ENCODE measurements at places on chromosomes 2 and 18.

DNA sequence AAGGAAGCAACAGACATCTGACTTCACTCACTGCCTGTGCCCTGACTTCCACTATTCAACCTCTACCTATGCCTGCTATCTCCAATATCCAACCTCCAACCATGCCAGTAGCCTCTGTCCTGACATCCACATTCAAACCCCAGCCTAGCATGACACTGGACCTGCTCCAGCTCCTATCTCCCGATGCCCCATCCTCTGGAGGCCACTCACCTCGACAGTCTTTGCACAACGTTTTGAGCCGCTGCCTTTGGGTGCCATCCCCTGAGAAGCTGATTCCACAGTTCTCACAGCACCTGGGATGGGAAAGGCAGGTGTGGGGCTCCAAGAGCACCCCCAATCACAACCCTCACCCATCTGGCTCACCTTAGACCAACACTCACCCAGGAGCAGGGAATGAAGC is 4.9 kb downstream of the MBD1 start:
- DNase-seq, result no peak

DNA sequence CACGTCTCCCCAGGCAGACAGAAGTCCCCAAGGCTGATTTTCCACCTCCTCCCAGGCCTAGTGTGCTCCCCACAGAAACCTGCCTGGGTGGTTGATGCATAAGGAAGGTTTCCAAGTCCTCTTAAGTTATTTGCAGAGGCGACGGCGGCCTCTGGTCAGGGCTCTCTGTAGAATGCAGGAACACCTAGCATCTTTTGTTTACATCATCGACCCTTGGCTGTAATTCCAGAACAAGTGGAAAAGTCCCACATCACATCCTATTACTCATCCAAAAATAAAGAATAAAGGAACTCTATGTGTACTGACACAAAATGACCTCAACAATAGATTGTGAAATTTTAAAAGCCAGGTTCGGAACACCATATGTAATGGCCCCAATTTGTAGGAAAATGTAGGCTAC is 211.1 kb downstream of the ALPK2 start:
- no peak for DNase-seq

DNA sequence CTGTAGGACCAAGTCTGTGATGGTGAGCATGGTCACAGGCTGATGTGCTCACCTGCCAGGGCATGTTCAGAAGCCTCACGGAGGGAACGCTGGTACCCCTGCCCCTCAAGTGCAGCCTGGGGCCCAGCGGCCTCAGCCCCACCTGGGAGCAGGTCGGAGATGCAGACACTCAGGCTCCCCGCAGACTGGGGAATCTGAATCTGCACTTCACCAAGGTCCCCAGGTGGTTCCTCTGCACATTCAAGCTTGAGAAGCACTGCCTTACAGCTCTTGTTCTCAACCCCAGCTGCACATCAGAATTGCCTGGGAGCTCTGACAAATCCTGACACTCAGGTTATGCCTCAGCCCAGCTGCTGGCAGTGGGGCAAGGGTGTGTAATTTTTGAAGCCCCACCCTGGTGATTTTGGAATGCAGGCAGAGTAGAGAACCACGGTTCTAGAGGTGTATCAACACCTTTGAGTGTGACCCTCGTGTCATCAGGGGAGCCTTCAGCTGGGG is 54.8 kb downstream of the CRACDL start:
- no peak for DNase-seq

- DNase-seq, result no peak
These were observed 103.3 kb upstream of the RBBP8 start for GRCh38 chr18:22829781-22830180.

DNA sequence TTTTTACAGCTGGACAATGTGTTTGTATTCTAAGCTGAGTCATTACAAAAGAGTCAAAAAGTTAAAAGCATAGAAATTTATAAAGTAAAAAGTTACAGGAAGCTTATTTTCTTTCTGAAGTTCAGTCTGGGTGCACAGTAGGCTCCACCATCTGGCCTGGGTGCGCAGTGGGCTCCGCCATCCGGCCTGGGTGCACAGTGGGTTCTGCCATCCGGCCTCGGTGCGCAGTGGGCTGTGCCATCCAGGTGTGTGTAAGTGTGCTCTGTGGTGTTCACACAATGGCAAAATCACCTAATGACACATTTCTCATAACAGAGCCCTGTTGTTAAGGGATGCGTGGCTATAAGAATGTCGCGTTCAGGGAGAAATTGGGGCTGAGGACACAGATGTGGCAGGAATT is 195.5 kb downstream of the ANKRD30B start:
- no peak for DNase-seq
